NCI-H526 (cell line): ENCODE measurements at places on chromosomes 11 and 22.

GRCh38 chr11:91373497-91373896 lies 851.1 kb upstream of the FAT3 start:
- peak; percentile 20 for DNase-seq

GRCh38 chr22:20247010-20247505 lies 21.1 kb downstream of the RTN4R start:
- DNase-seq: no peak

- DNase-seq: no peak
These were observed 36.4 kb upstream of the PTPRJ start for GRCh38 chr11:47943721-47944586.

- no peak for DNase-seq
These were observed 33.9 kb upstream of the FJX1 start for GRCh38 chr11:35584321-35584720.

- DNase-seq: no peak
These were observed 10.1 kb downstream of the ACO2 start for GRCh38 chr22:41478891-41479521.

DNA sequence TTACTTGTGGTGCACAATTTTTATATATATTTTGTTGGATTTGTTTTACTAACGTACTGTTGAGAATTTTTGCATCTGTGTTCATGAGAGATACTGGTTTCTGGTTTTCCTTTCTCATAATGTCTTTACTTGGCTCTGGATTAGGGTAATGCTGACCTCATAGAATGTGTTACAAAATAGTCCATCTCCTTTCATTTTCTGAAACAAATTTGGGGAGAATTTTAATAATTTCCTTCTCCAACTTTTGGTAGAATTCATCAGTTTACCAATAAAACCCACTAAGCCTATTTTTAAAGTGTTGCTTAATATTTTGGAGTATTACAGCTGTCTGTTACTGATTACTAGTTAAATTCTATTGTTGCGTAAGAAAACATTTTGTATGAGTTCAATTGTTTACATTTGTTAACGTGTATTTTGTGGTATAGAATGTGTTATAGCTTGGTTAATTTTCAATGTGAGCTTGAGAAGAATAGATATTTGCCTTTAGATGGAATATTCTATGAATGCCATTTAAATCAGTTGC lies 11.5 kb downstream of the TRIM22 start:
- DNase-seq: no peak

DNA sequence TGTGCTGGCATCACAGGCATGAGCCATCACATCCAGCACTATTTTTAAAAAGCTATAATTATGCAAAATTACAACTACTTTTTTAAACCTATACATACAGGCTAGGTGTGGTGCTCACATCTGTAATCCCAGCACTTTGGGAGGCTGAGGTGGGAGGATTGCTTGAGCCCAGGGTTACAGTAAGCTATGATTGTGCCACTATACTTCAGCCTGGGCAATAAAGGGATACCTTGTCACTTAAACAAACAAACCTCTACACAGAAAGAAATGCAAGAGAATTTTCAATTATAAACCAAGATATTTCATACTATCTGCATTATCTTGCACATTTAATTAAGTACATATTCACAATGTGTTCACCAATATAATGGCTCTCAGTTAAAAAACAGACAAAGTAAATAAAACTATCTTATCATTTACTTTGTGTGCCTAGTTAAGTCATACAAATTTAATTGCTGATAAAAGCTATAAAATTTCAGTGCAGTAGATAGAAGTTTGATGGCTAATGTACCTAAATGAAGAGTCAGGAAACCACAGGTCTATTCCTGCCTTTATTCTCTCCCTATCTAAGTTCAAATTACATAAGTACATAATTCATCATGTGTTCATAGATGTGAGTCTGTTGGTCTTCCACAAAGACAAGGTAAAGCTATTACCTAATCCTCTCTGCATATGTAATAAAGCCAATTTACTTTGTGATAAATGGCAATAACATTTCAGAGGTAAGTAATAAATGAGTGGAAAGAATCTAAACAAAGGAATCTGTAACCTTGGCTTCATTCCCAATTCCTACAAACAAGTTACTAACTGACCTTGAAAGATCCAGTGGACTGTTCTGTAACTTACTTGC lies 9.0 kb upstream of the RDX start:
- peak; percentile 97 for DNase-seq

DNA sequence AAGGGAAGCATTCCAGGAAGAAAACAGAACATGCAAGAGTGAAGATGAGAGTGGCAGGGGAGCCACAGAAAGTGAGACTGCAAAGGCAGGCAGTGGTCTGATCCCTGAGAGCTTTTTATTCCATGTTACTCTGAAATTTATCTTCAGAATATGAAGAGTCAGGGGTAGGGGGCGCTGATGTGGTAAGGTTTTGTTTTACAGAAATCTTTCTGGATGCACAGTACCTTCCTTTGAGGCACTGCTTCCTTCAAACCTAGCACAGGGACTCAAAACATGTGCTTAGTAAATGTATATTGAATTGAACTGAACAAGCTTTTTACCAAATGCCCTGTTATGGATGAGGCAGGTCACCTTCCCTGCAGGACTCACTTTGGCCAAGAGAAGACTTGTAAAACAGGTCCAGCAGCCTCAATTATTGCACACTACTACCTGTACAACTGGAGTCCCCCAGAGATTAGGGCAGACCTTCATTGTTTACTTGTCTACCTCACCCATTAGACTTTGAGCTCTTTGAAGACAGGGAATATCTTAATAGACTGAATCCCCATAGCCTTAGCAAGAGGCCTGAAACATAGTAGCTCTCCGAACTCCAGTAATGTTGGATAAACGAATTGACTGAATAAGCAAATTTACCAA lies 2.2 kb downstream of the PAK1 start:
- DNase-seq: peak; percentile 93

GRCh38 chr11:7936615-7937014 lies 4.9 kb downstream of the OR10A3 start:
- no peak for DNase-seq

DNA sequence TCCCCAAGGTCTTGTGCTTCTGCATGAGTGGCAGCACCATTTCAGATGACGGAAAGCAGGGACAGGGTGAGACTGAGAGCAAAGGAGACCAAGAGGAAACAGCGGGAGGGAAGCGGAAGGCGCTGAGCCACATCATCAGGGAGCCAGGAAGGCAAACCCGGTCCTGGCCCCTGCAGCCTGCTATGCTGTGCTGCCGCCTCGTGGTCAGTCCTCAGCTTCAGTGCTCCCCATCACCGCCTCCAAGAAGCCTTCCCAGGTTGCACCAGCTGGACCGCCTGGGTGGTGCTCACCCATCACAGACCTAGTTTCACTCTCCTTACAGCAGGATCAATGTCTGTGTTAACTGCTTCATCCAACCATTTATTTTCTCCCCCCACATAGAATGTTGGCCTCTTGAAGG lies 73.0 kb upstream of the PHF21B start:
- peak; percentile 53 for DNase-seq

DNA sequence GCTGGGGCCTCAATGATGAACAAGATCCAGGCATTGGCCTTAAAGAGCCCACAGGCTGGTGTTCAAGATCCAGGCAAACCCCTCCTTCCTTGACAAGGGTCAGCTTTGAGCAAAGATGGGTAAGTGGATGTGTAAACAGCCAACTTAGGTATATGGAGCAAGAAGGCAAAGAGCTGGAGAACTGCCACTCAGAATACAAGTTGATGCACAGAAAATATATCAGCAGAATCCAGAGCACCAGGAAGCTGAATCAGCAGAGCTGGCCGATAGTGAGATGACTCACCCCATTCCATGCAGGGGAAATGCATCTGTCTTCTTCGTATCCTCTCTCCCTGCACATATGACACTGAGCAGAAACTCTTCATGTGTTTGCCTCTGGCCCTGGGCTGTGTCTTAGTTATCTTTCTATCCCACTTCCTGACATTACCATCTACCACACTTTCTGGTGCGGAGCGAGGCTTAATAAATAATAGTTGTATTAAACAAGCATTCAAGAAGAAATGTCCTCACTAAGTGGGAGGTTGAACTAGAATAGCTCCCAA lies 57.8 kb downstream of the ENDOD1 start:
- DNase-seq: no peak

- no peak for DNase-seq
These were observed 535.1 kb downstream of the KCNA4 start for GRCh38 chr11:29481738-29482137.

DNA sequence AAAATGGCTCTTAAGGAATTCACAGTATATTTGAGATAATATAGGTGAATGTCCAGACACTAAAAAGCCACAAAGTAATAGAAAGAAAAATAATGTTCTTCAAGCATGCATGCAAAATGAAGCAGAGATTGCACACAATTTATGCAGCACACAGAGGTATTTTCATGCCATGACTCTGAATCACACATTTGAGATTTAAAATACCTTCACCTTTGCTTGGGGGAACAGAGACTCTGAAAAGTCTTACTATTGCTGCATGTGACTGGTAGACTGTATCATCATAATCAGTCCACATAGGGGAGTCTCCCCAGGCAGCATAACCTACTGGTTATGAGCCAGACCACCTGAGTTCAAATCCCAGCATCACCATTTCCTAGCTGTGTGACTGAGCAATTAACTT lies 96.2 kb downstream of the RCN1 start:
- no peak for DNase-seq

DNA sequence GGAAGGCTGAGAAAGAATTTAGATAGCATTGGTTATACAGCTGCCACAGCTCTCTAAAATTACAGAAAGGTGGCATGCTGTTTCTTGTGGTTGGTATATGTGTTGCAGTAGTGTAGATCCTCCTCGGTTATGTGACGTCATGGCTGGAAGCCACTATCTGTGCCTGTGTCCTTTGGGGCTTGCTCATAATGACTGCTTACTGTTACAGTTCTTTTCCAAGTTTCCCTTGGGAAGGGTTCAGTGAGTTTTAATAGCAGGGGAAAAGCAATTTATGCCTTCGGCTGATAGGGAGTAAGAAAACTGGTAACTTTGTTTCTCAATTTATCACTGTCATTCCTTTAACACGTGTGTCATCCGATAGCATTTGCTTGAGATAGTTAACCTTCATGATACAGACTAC lies 47.2 kb downstream of the POLD3 start:
- no peak for DNase-seq

DNA sequence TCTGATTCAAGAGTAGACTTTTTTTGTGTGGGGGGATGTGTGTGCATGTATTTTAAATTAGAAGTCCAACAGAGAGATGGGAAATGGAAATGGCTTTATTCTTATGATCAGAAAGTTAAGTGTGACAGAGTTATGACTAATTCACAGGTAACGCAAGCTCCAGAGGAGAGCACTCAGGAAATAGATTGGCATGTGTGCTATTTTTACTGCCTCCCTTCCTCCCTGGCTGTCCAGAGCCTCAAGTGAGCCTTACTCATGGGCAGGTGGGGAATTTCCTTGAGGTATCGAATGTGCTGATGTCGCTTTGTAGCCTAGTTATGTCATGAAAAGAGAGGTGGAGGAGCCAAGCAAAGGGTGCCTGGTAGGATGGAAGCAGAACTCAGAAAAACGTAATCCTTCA lies 70.3 kb upstream of the BDNF start:
- no peak for DNase-seq

DNA sequence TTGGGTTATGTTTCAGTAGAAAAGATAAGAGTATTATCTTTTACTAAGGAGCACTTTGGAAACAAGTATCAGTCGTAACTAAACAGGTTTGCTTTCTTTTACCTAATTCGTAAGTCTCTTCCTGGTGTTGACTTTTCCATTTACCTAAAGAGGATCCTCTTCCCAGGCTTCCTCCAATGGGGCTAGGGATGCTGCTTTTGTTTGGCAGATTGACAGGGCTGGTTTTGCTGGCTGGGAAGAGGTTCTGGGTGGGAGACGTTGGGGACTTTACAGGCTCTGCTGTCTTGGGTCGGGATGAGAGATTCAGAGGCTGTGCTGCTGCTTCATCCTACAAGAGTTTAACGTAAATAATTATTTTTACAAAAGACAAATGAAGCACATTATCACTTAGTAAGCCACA lies 306.7 kb downstream of the SOX6 start:
- no peak for DNase-seq
